Omental fat pad (tissue), 4 donors: ENCODE measurements at places on chromosomes 5 and 9.

- no peak for DNase-seq
Observed at GRCh38 chr5:137236252-137236651, 262.9 kb downstream of the SPOCK1 start.

DNA sequence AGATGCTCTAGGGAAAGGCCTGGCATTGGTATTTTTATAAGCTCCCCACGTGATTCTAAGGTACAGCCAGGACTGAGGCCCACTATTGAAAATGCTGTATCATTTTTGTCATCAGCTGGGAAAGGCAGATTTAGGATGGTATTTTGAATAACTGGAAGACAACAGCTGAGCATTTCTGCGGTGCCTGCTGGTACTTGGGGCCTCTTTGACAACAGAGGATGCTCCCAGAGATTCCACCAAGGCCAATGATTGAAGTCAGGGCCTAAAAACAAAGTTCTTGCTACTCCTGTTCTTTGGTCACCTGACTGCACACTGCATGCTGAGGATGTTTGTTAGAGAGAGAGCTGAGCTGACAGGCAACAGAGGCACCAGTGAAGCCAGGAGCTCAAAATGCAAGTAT lies 8.1 kb downstream of the FBLL1 start:
- no peak for DNase-seq

DNA sequence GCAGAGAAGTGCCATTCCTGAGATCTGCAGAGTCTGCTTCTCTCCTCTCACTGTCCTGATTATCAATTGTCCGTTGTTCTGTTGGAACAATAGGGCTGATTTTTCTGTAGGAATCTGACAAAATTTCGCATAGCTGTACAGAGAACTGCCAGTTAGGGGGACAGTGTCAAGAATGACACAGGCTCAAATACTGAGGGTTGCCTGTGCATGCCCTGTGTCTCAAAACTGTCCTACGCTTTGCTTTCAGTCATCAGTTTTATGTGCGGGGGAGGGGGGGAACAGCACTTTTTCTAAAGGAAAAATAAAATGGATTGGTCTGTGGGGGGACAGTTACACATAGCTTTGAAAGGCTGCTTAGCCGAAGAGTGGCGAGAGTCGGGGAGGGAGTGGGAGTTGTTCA lies 248.6 kb downstream of the PDZD2 start:
- no peak for DNase-seq

DNA sequence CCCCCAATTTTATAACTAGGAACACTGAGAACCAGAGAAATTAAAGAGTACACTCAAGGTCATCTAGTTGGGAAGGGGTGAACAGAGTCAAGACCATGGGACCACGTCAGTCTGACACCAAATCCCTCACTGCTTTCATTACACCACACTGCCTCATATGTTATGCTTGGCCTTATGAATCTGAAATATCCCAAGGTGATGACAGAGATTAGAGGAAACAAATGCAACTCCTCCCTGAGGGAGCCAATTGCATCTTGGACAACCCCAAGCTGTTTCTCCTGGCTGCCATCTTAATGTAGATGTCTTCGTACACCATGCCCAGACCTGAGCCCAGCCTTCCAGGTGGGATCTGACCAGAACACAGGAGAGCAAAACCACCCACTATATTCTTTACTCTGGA lies 60.6 kb upstream of the ABCA1 start:
- no peak for DNase-seq

- no peak for DNase-seq
Observed at GRCh38 chr5:136811086-136811485, 445.7 kb upstream of the TRPC7 start.

GRCh38 chr5:151735646-151736045 lies 22.8 kb downstream of the ATOX1 start:
- DNase-seq = no peak

DNA sequence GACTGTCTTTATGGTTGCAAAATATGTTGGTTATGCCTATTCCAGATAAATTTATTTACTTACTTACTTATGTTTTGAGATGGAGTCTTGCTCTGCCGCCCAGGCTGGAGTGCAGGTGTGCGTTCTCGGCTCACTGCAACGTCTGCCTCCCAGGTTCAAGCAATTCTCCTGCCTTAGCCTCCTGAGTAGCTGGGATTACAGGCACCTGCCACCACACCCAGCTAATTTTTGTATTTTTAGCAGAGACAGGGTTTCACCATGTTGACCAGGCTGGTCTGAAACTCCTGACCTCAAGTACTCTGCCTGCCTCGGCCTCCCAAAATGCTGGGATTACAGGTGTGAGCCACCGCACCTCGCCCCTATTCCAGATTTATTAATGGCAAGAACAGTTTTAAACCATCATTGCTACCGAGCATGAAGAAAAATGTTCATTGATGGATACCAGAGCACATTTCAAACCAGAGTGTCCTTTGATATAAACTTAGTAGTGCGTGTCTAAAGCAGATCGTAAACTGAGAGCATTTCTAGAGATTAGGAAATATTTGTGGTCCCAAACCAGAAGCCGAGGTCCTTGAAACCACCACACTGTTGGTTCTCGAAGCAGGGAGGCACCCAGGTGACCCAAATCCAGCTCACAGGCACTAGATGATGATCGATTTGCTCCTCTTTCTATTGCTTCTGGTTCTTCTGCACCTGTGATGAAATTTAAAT lies 85.2 kb downstream of the GRAMD2B start:
- no peak for DNase-seq

GRCh38 chr5:84453405-84453804 lies 68.7 kb upstream of the EDIL3 start:
- no peak for DNase-seq

GRCh38 chr9:104805441-104805840 lies 41.5 kb downstream of the NIPSNAP3B start:
- DNase-seq = no peak

DNA sequence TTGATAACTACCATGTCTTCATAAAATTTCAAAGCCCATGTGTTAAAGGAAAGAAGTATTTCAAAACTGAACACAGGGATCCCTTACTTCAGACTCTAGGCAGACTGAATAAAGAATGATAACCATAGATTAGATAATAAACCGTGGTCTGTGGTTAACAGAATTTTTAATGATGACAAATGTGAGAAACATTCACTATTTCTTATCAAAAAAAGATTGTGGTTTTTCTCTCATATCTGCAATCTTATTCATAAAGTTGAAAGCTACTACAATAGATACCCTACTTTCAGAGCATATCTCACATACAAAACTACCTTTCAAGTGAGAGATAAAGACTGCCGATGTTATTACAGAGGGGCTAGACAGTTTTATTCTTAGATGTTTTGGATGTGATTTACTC lies 816.8 kb upstream of the DMAC1 start:
- no peak for DNase-seq

- DNase-seq = no peak
Observed at GRCh38 chr5:148020257-148020988, 43.4 kb upstream of the SPINK5 start.

DNA sequence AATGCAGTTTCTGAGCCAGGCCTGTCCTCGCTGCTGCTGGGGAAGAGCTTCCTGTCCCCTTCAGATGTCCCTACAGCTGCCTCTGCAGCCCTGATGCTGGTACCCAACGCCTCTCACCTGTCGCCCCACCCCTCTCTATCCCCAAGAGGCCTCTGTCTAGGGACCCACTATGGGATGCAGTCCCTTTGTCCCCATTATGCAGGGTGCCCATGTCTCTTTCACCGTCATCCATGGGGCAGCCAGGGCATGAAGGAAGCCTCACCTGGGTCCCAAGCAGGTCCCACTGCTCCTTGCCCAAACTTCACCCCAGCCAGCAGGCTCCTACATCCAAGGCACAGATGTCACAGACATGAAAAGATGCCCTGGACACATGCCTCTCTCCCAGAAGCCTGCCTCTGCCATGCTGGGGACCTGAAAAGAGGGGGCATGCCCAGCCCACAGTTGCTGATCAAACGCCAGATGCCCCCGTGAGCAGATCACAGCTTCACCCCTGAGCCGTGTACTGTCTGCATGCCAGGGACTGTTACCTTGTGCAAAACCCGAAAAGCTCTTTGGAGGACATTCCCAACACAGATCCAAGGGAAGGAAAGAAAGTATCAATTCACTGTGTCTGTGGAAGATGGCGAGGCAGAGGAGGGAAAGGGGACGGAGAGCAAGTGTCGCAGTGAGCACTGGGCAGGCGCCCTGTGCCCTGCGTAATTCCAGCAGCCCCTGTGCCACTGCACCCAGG lies 81.0 kb downstream of the ADAMTS2 start:
- peak; percentile 13 for DNase-seq

DNA sequence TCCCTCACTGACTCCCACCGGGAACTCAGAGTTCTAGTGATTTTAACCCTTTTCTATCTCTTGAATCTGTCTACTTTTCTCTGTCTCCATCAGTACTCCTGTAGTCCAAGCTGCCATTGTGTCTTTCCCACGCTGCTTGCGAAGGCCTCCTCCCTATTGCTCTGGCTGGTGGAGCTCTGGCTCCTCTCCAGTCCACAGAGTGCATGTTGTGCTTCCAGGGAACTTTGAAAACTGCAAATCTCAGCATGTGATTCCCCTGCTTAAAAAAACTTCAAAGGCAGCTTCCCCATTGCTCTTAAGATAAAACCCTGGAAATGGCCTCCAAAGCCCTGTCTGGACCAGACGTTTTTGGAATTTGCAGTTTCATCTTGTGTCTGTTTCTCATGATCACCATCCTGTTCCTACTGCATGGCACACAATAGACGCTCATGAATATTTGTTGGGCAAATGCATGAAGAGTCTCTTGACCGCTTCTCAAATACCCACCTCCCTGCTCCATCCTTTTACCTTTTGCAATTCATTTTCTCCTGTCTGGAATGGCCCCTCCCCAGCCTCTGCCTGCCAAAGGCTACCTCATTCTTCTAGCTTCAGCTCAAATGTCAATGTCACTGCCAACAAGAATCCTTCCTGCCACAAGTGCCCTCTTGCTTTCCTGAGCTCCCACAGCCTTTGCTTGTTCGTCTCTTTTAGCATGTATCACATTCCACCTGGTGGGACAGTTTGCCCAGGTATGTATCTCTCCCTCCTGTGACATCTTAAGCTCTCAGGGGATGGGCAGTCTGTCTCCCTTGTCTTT lies 293.2 kb downstream of the ARHGAP26 start:
- DNase-seq = no peak

DNA sequence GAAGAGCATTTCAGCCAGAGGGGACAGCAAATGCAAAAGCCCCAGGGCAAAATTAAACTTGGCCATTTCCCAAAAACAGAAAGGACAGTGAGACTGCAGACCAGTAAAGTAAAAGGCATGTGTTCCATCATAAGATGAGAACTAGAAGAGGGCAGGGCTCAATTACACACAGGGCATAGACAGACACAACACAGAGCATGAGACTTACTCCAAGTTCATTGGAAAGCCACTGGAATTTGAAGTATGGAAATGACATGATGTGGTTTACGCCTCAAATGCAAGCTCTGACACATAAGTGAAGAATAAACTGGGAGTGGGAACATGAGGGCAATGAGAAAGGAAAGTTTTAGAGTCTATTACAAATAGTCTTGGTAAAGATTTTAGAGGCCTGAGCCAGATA lies 446.6 kb upstream of the GRIA1 start:
- DNase-seq = no peak

DNA sequence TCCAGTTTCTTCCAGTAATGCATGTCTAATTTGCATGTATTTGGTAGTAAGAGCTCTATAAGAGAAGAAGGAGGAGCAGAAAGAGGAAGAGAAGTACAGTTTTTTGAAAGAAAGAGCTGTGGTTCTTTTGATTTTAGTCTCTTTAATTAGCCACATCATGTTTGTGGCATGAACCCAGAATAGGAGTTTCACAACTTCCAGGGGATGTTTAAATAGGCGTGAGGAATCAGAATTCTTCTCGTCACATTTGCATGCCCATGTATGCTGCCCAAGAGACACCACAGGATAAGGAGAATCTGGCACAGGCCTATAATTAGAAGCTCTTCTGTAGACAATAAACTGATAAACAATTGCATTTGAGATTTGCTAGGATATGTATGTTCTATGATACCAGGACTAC lies 78.7 kb downstream of the GAS1 start:
- no peak for DNase-seq

GRCh38 chr5:71877511-71877910 lies 158.4 kb downstream of the CARTPT start:
- DNase-seq = no peak

GRCh38 chr5:131610198-131611063 lies 24.6 kb downstream of the RAPGEF6 start:
- DNase-seq = no peak

- no peak for DNase-seq
Observed at GRCh38 chr5:179250561-179251225, 94.6 kb downstream of the ADAMTS2 start.

DNA sequence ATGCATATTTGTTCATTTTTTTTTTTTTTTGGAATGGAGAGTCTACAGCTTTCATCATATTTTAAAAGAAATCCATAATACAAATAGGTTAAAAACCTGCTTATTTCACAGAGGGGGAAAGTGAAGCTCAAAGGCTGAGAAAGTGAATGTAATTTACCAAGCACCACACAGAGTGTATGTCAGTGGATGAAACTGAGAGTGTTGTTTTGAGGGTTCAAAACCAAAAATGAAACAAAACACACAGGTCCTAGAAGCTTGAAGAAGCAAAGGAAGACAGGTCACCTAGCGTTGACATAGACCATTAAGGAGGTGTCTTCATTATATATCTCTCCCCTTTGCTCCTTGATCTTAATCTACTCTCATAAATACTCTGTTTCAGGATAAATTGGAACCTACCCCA lies 7.5 kb downstream of the NMUR2 start:
- no peak for DNase-seq

GRCh38 chr9:6757456-6758247 lies at the start of gene KDM4C:
KDM4C (plus strand) TSS chr9:6757973; CDS start chr9:6792989, 35,016 bp downstream.
- DNase-seq = peak; percentile 77

DNA sequence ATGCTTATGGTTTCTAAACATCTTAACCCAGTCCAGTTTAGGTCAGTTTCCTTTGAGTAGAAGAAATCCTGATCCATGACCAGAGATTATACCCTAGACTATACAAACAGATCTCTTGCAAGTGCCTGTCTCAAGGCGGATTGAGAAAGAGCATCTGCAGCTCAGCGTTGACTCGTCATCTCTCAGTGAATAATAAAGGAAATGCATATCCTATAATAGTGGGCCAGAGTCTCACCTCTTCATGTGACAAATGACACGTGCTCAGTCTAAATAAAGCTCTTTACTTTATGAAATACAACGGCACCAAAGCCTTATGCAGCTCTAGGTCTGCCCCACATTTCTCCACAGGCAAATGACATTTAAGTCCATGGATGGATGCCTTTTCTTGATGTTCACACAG lies 179.4 kb upstream of the NR3C1 start:
- no peak for DNase-seq

DNA sequence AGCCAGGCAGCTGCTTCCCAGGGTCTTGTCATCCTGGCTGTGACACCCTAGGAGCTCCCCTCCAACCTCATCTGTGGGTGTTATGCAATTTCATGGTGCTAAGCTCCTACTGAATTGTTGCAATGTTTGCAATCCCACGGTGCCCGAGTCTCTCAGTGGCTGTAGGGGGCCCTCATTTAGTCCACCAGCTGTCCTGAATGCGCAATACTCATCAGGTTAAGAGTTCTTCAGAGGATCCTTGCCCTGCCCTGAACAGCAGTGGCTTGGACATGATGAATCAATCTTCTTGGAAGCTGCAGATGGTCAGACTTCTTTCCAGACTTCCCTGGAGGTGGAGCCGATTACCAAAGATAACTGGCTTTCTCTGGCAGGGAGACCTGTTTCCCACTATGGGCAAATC lies 584.1 kb downstream of the CCDC171 start:
- DNase-seq = no peak

- DNase-seq = no peak
Observed at GRCh38 chr5:146079695-146080373, 25.5 kb downstream of the PLAC8L1 start.
